ENCODE measurements at places on chromosomes 6 and 20.
A peak's percentile ranks its signal among the peaks of the same experiment; 100 is the strongest.

DNA sequence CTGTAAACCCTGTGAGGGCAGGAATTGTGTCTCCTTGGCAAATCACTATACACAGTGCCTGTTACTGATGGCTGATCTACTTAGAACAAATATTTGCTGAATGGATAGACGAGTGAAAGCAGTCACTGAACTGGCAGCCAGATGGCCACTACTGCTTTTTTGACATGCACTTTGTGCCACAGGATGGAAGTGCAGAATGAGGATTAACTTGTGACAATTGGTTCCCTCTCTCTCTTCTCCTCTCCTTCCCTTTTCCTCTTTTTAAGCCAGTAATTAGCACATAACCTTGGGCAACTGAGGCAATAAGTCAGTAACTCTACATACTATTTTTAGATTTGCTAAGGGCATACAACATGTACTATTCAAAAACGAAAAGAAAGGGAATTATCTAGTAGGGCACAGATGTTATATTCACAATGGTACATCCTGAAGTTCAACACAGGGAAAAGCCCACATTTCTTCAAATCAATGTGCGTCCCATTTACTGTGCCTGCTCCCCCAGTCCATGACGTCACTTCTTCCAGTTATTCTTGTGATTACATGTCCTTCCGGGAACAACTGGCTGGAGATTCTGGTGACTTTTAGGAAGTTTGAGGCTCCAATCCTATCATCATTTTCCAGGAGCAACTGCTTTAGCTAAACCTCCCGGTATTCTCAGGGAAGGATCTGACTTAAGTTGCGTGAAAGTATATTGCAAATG lies 17.0 kb upstream of the RPS6KA2 start:
- DNase-seq, result no peak

DNA sequence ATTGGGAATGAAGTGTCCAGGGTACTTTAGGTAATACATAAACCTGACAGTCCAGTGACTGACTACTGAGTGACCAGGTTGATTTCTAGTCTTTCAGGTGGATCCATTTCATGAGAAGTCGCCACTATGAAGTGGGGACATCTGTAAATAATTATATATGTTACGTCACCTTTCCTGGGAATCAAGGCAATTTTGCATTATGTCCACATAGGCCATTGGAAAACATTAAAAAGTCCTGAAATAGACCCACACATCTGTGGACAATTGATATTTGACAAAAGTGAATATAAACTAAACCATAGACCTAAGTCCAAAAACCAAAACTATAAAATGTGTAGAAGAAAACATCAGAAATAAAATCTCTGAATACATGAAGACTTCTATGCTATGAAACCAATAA lies 231.5 kb downstream of the C6orf118 start:
- DNase-seq, result no peak

DNA sequence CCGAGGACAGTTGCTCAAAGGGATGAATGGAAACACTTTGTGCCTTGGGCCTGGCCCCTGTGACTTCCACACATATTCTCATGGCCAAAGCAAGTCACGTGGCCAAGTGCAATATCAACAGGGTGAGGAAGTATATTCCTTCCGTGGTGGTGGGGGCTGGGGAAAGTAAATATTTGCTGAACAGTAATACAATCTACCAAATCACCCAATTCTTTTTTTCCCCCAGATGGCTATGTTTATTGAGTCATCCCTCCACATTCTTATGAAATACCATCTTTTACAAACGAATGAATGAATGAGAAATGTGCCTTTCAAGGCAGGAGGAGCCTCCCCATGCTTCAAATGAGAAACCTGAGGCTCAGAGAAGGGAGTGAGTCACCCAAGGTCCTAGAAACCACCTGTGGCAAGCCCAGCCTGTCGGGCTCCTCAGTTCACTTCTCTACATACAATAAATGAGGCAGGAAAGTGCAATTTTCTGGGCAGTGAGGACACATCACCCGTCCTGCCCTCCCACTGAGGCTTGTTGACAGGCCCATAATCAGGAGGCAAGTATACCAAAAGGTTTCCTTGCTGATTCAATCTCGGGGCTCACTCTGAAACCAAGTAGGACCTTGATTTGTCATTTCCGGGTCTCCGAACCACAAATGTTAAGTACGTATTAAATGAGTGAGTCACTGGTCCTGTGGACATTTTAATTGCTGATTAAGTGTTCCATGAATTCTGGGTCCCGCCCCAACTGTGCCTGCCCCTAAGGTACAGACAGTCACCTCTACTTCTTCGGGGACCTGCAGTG lies 25.3 kb upstream of the TOP1 start:
- peak; percentile 86 for DNase-seq

- no peak for DNase-seq
These were observed 2.4 kb upstream of the GCLC start for GRCh38 chr6:53547166-53547810.

DNA sequence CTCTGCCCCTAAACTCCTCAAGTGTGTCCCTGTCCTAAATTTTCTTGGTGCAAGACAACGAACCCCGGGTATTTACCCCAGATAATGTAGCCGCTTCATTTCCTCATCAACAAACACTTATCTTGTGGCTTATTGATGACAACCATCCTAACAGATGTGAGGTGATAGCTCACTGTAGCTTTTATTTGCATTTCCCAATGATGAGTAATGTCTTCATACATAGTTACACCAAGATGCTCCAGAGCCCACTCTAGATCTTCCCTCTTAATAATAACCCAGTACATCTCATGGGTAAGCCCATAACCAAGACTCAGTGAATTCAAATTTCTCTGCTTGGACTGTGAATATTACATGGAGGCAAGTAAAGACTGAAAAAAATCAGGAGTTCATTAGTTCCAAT lies 48.2 kb upstream of the BEND6 start:
- DNase-seq, result no peak

- no peak for DNase-seq
These were observed 488.9 kb upstream of the CITED2 start for GRCh38 chr6:139863346-139863745.

GRCh38 chr6:5446362-5447075 lies 185.2 kb downstream of the FARS2 start:
- no peak for DNase-seq

DNA sequence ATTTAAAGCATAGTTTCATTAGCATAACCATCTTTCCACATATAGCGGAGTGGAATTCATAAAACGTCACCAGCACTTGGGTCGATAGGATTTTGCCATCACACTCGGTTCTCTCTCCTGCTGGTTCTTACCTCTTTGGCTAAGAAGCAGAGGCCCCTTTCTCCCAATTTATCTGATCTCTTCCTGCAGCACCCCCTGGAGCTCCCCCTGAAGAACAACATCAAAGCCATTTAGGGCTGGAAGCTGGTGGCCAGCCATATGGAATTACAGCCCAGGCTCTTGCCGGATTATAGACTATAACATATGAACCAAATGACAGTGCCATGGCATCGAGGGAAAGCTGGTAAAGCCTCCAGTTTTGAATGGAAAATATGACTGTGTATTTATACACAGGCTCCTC lies 6.4 kb upstream of the KIF6 start:
- DNase-seq, result no peak

Data from stimulated activated CD4-positive, alpha-beta T cell treated with anti-CD3 and anti-CD28 coated beads, Interleukin-1b, Interleukin-23, amount 100 ng/mL, for 48 hours (primary cell).